Posterior cingulate gyrus (tissue), 11 donors: ENCODE measurements at places on chromosomes 2 and 18.
A peak's percentile ranks its signal among the peaks of the same experiment; 100 is the strongest.

DNA sequence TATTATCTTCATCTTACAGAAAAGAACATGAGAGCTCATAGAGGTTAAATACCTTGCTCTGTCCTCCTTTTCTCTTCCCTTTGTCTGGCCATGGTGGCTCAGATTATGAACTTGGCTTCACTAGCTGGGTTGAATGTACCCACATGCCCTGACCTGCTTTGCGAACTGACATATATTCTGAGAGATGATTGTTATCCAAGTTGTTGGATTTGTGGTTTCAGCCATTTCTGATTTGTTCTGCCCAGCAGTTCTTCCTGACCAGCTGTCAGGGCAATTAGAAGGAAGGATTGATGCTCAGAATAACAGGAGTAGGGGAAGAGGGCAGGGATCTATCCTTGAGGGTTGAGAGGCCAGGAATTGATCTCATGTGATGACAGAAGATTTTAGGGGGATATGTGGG lies 236.8 kb upstream of the FAM98A start:
- no peak for DNase-seq

DNA sequence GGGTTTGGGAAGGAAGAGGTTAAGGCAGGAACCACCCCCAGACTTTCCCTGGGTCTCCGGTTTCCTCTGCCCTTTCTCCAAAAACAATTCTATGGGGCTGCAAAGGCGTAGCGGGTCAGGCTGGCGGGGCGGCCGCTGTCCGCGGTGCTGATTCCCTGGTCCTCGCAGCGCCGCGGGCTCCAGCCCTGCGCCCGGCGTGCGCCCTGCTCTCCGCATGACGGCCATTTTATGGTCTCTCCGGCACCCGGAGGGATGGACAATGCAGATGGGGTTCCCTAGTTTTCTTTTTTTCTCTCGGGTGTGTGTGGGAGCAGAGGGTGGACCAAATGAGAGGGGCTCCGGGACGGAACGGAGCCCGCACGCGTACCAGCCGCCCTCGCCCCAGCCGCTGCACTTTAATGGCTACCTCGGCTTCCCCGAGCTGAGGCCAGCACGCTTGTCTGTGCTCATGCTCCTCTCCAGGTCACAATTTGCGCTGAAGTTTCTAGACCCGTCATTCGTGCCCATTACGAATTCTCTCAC lies 1.6 kb downstream of the ST8SIA3 start:
- DNase-seq: peak; percentile 46

DNA sequence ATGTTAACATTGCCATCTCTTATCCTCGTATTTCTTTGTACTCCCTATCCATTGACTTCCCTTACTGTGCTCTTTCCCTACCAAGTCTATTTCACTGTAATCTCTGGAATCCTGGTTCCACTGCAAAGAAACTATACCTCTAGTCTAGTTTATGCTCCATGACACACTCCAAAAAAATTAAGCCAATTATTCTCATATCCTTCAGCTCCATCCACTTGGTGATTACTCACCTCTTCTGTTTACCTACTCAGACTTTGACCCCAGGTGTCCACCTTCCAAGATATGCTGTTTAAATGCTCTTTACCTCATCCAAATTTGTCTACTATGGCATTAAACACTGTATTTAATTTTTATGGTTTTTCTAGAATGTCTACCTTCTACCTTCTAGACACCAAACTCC lies 137.9 kb downstream of the ATAD2B start:
- no peak for DNase-seq

GRCh38 chr2:205047273-205047839 lies 502.1 kb downstream of the PARD3B start:
- DNase-seq: no peak

GRCh38 chr2:120229341-120229740 lies 6.1 kb upstream of the TMEM185B start:
- DNase-seq: no peak
